CD4-positive, alpha-beta T cell treated with Interleukin-15 for 4 hours (primary cell): ENCODE measurements at places on chromosomes 3 and 15.
A peak's percentile ranks its signal among the peaks of the same experiment; 100 is the strongest.

DNA sequence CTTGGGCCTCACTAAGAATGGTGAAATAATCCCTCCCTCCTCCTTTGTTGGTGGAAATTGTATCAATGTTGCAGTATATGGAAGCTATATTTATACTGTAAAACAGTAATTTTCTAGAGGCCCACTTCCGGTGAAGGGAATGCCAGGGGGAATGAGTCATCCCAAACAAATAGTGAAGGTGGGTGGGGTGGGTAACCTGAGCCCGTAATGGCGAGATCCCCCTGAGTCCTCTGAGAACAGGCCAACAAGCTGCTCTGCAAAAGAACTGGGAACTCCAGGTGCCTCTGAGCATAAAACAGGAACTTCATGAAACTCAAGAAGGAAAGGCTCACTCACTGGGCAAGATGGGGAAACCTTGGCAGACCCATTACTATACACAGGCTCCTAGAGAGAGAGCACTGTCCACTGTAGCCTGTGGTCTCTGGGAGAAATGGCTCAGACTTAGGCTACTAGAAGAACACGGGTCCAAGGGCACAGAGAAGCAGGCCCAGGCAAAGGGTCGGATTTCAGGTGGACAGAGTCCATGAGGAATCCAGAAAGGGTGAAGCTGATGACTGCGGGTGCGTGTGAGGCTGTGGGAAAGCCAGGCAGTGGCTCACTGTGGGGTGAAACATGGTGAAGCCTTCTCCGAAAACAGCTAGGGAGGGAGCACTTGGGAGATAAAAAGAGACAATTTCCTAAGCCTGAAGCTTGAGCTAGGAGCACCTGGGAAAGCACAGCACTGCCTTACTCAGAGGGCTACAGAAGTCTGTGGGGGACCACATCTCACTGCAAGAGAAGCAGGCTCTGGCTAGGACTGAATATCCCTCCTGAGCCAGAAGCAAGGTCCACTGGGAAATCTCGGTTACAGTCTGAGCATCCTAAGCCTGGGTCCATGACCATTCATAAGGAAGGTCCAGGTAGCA, 19.8 kb downstream of the LARP6 start:
- DNase-seq = no peak

GRCh38 chr3:22106213-22106896, 355.3 kb upstream of the ZNF385D start:
- DNase-seq = no peak

DNA sequence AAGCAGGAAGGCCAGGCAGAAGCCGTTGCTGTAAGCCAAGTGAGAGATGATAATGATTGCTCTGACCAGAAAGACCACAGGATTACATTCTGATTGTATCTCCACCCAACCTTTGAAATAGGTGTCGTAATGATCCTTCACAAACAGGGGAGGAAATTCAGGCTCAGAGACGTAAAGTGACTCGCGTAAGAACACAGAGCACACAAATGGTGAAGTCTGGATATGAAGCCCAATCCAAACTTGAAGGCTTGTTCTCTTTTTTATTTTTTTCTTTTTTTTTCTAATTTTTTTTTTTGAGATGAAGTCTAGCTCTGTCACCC, 25.3 kb upstream of the PIAS1 start:
- no peak for DNase-seq

GRCh38 chr3:62378311-62378789, 5.0 kb upstream of the FEZF2 start:
- no peak for DNase-seq

DNA sequence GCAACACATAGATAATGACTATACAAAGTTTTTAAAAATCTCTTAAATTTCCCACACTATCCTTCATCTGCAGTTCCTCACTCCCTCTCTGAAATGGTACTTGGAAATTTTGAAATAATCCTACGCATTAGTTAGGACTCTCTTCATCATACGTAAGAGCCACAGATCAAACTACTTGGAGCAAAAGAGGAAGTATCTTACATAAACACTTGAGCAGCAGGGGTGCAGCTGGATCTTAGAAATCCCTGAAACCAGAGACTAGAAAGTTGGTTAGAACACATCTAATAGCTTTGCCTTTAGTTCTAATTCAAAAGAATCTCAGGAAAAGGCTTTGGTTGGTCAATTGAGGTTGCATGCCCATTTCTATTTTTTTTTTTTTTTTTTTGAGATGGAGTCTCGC, 38.8 kb upstream of the ZNF445 start:
- DNase-seq = no peak

DNA sequence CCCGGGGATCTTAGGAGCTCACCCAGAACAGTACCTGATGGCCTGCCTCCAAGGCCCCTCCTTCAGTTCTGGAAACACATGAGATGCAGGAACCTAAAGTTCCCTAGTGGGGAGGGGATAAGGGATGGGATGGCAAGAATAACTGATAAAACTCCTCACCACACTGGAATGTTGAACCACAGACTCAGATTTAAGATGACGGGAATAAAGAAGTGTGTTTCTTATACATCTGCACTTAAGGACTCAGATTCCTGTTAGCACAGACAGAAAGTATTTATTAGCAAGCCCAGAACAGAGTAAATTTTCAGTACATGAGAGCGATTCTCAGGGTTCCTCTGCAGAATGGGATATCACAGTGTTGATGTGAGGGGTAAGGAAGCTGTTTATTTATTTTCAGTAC, 245.2 kb downstream of the TLE3 start:
- no peak for DNase-seq

DNA sequence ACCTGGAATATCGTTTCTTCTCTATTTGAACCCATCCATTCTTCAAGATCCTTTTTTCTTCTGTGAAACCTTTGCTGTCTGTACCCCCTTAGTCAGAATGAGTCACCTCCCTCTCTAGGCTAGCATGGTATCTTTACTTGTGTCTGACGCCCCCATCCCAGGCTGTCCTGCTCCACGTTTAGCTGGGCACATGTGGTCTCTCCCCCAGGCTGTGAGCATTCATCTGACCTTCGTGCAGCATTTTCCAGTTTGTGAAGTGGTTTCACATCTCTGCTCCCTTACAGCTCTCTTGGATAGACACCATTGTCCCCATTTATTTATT, 14.3 kb upstream of the TLE3 start:
- DNase-seq = no peak

- DNase-seq = no peak
These were observed 618.1 kb downstream of the PYDC2 start for GRCh38 chr3:192079098-192079497.

GRCh38 chr3:113354307-113354706, 87.0 kb downstream of the CFAP44 start:
- DNase-seq = no peak

GRCh38 chr15:100612539-100612938, 10.2 kb downstream of the ASB7 start:
- DNase-seq = no peak

DNA sequence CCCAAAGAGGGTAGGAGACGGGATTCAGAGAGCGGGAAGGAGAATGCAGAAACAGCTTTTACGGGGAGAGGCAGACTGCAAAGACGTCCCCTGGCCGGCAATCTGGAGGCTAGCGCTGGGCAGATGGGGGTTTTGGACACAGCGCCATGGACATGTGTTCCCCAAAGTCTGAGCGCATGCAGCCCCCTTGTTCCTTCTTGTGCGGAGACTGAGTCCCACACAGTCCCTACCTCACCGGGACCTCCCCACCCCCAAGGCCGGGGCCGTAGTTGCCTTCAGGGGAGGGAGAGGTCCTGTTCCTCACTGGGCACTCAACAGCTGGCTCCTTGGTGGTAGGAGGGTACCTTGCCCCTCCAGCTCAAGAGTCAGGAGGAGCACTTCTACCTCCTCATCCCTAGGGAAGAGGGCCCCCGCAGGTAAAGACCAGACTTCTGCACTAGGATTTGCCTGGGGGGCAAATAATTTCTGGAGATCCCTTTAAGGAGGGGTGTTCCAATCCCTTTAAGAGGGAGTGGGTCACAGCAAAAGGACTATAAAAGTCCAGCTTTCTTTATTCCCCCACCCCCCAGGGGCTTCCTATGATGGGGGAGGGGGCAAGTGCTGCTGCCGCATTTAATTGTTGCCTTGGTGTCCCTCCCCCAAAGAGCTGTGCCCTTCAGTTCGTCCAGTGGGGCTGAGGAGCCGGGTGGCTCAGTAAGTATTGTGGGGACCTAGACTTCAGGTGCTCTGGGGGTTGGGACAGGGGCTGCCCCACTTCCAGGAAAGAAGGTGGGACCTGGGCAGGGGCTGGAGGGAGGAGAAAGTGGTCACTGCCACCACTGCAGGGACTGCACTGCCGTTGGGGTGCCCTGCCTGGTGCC, 3.6 kb upstream of the BAHD1 start:
- DNase-seq = no peak

DNA sequence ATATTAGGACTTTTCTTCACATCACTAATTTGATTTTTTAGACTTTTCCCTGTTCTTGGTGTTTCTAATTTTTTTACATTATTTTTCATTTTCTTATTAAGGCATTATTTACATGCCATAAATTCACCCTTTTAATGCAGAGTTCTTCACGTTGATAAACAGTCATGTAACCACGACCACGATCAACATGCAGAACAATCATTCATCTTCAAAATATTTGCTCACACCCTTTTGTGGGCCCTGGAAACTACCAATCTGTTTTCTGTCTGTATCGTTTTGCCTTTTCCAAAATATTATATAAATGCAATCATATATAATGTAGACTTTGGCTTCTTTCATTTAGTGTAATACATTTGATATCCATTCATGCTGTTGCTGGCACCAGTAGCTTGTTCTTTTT, 48.7 kb downstream of the ARRDC4 start:
- DNase-seq = no peak

DNA sequence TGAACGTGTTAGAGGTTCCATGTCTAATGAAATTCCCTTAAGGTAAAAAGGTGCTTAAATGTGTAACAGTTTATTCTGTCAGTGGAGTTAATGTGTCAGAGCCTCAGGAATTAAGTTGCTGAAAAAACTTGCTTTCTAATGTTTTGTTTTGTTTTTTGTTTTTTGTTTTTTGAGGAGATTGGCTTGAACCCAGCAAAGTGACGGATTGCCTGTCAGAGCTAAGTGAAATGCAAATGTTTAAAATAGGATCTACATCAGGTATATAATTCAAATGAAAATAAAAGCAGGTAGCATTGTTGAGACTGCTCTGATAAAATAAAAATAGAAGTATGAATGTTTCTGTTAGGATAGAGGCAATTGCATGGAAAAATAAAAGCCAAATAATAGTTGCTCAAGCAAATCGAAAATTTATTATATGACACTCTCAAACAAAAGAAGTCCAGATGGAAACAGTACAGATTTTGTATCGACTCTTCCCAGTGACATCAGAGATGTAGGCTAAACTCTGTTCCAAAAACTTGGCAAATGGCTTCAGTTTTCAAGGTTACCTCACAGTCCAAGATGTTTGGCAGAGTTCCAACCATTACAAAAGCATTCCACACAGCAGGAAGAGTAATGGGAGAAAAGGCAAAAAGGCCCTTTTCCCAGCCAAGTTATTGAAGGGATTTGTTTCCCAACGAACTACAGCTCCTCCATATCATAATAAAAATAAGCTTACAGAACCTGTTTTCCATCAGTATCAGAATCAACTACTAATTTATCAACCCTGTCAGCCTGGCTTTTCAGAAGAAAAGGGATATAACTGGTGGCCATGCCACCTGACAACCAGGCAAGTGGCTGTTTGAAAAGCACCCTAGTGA, 291.0 kb downstream of the TBL1XR1 start:
- no peak for DNase-seq

DNA sequence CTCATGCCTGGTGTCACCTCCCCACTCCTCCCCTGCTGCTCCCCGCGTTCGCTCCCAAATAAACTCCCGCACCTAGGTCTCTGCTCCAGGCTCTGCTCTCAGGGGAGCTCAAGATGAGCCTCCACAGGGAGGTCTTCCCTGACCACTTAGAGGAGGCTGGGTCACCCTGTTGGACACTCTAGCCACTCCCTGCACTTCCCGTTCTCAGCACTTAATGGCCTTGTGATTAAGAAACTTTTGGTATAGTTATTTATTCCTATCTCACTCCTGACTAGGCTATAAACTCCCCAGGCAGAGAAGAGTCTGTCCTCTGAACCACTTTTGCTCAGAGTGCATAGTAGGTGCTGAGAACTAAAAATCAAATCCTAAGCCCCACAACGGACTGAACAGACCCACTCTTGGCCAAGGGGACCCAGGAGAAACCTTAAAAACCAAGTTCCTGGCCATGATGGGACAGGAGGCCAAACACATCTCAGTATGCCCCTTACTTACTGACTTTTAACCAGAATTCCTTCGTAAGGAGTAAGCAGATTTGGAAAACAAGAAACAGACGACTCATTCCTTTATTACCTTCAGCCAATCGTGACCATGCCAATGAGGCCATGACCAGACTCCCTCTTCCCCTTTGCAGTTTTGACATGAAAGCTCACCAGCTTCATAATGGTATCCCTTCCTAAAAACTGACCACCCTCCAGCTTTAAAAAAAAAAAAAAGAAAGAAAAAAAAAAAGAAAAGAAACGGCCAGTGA, 69.0 kb upstream of the HRH1 start:
- no peak for DNase-seq

DNA sequence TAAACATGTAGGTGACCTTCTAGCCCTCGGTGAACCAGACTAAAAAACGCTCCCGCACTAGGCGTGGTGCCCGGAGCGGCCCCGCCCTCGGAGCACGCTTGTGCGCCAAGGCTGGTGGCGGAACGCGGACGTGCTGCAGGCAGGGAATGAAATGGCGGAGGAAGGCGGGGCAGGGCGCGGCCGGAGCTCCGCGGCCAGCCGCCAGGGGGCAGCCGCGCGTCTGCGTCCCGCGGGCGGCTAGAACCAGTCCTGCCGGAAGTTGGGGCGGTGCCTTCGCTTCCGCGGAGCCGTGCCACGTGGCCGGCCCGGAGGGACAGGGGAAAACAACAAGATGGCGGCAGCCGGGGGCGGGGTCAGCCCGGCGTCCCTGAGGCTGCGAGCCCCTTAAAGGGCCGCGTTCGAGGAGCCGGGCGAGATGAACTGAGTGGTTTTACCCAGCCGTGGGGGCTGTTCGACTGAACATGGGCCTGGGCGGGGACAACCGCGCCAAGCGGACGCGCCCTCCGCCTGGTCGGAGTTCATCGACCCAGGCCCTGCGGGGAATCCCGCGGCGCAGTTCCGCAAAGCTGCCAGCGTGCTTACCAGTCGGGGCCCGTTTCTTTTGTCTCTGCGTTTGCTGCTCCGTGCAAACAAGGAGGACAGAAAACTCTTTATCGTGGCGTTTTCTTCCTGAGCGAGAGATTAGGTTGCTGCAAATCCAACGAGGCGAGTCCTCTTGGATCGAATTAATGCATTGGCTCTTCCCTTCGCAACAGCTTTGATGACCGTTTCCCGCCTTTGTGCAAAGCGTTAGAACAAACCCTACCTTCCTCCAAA, 90.9 kb upstream of the CHD2 start:
- DNase-seq = peak; percentile 99

DNA sequence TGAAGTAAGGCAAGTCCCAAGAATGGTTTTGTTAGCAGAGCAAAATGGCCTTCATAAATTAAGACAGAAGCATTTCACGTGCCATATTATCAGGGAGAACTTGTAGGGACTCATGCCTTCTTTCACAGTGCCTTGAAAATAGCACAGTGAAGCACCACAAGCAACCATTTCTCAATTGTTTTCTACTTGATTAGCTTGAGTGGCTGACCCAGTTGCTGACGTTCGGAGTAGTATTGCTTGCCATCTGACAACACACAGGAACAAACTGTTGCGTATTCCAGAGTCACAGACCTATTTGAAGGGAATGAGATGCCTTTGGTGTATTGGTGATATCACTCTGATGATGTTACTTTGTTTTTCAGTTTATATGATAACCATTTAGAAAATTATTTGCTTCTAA, 3.0 kb upstream of the C3orf52 start:
- DNase-seq = no peak
